Endothelial cell of umbilical vein (primary cell): ENCODE measurements at places on chromosomes 12 and 14. TPM values are rescaled to one million over a fixed set of nuclear protein-coding genes. Genes with fewer than 3 reads are reported as not detected.

DNA sequence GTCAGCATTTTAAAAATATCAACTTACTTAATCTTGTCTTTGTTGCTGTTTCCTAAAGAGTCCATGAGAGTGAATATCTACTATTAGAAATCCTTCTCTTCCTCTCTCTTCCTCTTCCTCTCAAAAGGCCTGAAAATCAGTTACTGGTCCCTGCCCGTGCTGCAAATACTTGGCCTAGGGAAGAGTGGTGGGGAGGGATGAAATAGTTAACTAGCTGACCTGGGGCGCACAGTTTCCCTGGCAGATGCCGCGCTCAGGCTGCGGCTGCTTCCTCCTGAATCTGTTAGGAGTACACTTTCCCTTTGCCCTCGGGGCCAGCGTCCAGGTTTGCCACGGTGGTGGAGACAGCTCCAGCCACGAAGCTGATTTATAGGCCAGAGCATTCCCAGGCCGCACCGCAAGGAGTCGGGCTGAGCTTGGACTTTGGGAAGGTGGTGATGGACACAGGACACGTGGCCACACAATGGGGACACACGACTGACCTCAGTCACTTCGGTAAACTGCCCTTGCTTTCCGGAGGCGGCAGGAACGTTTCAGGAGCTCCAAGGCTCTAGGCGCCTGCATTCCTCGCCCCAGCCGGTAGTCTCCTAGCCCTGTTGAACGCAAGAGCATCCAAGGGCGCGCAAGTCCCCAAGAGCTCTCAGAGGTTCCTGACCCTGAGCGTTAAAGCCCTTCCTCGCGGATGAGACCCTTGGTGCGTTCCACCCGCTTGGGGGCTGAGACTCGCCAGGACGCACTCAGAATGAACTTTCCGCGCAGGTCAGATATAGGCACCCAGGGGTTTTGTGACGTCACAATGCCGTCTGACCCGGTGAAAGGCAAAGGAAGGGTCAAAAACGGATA is 7.1 kb upstream of the ASCL1 start:
- H3K36me3 ChIP-seq = no peaks in the 10 kb centered on the region
- no peak overlapping the region for H3K27ac ChIP-seq
- no peak for DNase-seq
- H3K27me3 ChIP-seq = peaks cover 18% of the 10 kb centered on the region
- H3K4me1 ChIP-seq = no peaks in the 10 kb centered on the region
- no peak overlapping the region for H3K4me3 ChIP-seq

DNA sequence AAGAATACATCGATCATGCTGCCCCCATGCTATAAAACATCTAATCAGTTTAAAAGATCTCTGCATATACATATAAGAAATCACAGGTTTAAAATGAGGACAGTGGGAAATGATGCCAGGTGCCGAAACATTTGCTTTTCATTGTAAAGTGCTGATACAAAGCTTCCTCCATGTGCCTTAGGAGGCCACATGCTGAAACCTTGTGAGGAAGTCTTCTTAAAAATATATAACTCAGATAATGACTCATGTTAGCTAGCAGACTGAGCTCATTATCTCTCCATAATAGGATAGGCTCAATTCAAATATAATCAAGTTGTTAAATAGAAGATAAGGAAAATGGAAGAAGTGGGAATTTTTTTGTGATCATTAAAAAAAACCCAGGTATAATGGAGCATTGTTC is 65.9 kb downstream of the RFX4 start:
- H3K27me3 ChIP-seq = no peaks in the 10 kb centered on the region
- no peak overlapping the region for H3K4me3 ChIP-seq
- DNase-seq = no peak
- H3K4me1 ChIP-seq = no peaks in the 10 kb centered on the region
- H3K27ac ChIP-seq = no peak overlapping the region

GRCh38 chr12:87667378-87667777 is 361.8 kb downstream of the C12orf50 start:
- no peak overlapping the region for H3K27ac ChIP-seq
- no peaks in the 10 kb centered on the region for H3K36me3 ChIP-seq
- DNase-seq = no peak
- no peak overlapping the region for H3K4me3 ChIP-seq
- no peaks in the 10 kb centered on the region for H3K4me1 ChIP-seq

DNA sequence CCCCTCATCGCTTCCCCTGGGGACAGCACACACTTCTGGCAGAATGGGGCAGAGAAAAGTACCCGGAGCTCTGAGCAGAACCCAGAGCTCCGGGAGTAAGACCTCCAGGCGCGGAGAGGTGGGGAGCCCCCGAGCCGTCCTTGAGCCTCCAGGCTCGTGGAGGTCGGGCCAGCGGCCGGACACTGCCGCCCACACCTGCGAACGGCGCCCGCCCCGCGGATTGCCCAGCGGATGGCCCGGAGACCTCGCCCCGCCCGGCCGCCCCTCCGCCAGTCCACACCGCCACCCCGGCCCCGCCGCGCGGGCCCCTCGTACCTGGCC is 344 bp downstream of the SPTLC2 start:
- no peak for DNase-seq
- peaks cover 4% of the 10 kb centered on the region for H3K27me3 ChIP-seq
- no peaks in the 10 kb centered on the region for H3K36me3 ChIP-seq
- H3K4me3 ChIP-seq = peak overlapping the region; percentile 94
- H3K4me1 ChIP-seq = peaks cover 25% of the 10 kb centered on the region

- no peak for DNase-seq
- H3K27ac ChIP-seq = no peak overlapping the region
- H3K36me3 ChIP-seq = peaks cover 22% of the 10 kb centered on the region
- H3K4me1 ChIP-seq = no peaks in the 10 kb centered on the region
- H3K27me3 ChIP-seq = no peaks in the 10 kb centered on the region
These were observed 124.9 kb downstream of the BCAT1 start for GRCh38 chr12:24823808-24824515.

DNA sequence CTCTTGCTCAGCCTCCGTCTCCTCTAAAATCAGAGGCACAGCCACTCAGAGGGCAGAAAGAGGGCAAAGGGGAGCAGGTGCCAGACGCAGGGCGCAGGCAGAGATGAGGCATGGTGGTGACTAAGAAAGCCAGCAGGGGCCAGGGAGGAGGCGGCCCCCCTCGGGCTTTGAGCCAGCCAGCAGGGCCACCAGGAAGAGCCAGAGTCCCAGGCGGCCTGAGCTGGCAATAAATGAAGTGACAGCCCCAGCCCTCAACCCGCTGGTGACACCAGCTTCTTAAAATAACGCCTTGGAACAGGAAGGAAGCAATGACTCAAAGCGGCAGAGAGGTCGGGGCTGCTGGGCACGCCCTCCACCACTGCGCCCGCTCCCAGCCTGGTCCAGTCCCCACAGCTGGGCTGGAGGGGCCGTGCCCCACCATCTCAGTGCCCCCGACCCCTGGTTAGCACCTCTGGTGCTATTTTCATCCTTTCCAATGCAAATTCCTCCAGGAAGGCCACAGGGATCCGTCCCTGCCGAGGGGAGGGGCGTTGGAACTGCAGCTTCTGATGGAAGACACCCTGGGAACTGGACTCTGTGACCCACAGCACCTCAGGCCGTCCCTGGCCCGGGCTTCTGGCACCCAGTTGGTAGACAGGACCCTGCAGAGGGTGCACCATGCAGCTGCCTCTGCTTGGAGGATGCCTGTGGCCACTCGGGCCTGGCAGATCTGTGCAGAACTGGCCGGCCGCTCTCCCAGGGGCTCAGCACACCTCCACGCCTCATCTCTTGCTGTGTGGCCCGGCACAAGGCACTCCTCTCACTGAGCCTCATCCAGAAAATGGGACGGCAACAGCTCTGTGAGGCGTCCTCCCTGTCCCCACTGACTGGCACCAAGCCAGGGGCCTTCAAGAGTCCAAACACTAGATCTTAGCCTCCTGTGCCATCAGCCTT is 113.7 kb downstream of the NCOR2 start:
- H3K4me1 ChIP-seq = peaks cover 29% of the 10 kb centered on the region
- H3K27me3 ChIP-seq = no peaks in the 10 kb centered on the region
- H3K27ac ChIP-seq = peak overlapping the region; percentile 81

GRCh38 chr14:102264775-102265174 is 40.2 kb downstream of the MOK start:
- H3K4me3 ChIP-seq = no peak overlapping the region
- H3K27me3 ChIP-seq = no peaks in the 10 kb centered on the region

GRCh38 chr12:48765753-48766162 is 23.1 kb downstream of the ADCY6 start:
- no peaks in the 10 kb centered on the region for H3K27me3 ChIP-seq
- no peak for DNase-seq
- H3K4me1 ChIP-seq = no peaks in the 10 kb centered on the region
- H3K36me3 ChIP-seq = peaks cover 30% of the 10 kb centered on the region
- no peak overlapping the region for H3K4me3 ChIP-seq

- H3K27ac ChIP-seq = no peak overlapping the region
- H3K27me3 ChIP-seq = no peaks in the 10 kb centered on the region
- DNase-seq = no peak
These were observed 416.7 kb downstream of the PDZRN4 start for GRCh38 chr12:41604830-41605229.

GRCh38 chr12:40216516-40217288 is 8.1 kb upstream of the LRRK2 start:
- no peak overlapping the region for H3K27ac ChIP-seq
- no peak overlapping the region for H3K4me3 ChIP-seq
- DNase-seq = no peak
- H3K36me3 ChIP-seq = no peaks in the 10 kb centered on the region
- no peaks in the 10 kb centered on the region for H3K4me1 ChIP-seq
- no peaks in the 10 kb centered on the region for H3K27me3 ChIP-seq

DNA sequence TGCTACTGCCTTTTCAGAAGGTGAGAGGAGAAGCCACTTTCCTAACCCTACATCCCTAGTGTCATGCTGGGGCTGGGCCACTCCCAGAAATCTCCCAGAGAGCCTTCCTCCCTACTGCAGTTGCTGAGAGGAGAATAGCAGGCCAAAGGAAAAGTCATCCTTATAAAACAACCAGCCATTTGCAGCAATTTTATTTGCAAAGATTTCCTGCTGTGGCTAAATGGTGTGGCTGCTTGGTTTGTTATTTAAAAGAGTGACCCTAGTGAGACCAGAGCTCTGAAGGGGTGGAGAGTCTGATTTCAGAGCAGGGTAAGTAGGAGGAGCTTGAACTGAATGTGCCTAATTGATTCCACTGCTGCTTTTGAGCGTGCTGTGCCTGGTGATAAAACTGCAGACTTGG is 232.0 kb downstream of the GRIN2B start:
- H3K4me3 ChIP-seq = no peak overlapping the region
- H3K36me3 ChIP-seq = no peaks in the 10 kb centered on the region
- H3K27ac ChIP-seq = no peak overlapping the region
- DNase-seq = no peak
- H3K4me1 ChIP-seq = no peaks in the 10 kb centered on the region

DNA sequence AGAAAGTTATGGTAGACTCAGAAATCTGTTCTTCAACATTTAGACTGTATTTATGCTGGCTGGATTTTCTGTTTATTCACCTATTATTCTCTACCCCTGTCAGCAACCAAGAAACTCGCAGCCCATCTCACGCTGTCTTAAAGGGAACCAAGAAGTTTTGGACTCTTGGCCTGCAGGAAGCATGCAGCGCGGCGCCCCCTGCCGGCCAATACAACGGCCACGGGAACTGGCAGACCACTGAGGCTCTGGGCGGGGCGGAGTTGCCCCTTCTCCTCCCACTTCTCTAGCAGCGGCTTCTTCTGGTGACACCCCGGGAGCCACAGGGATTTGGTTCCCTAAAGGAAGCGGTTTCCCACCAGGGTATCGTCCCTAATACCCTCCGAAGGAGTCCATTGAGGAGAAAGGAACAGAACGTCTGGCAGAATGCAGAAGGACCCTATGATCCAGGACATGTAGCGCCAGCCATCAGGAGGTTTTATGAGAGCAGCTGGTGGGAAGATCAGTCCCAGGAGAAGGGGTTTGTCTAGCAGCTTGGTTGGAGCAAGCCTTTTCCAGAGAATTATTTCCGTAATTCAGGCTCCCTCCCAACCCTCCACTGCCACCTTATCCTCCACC is 21.0 kb upstream of the RNASE2 start:
- H3K4me1 ChIP-seq = no peaks in the 10 kb centered on the region
- no peak overlapping the region for H3K4me3 ChIP-seq
- no peak overlapping the region for H3K27ac ChIP-seq
- H3K36me3 ChIP-seq = no peaks in the 10 kb centered on the region
- DNase-seq = peak; percentile 5
- H3K27me3 ChIP-seq = peaks cover 5% of the 10 kb centered on the region

DNA sequence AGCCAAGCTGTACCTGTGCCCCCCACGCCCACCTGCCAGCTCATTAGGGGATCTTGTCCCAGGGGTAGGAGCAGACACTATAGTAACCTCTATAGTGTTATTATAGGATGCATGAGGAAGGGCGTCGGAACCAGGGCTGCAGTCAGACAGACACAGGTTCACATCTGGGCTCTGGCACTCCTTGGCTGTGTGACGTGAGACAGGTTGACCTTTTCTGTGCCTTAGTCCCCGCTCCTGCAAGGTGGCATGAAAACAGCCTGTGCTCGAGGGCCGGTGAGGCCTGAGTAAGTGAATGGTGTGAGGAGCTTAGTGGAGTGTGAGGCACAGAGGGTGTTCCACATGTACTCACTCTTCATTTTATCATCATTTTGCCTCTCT is 19.0 kb downstream of the ASB2 start:
- no peaks in the 10 kb centered on the region for H3K36me3 ChIP-seq
- H3K4me3 ChIP-seq = no peak overlapping the region
- H3K4me1 ChIP-seq = no peaks in the 10 kb centered on the region
- H3K27me3 ChIP-seq = no peaks in the 10 kb centered on the region

- no peaks in the 10 kb centered on the region for H3K27me3 ChIP-seq
- DNase-seq = peak; percentile 96
- peaks cover 23% of the 10 kb centered on the region for H3K4me1 ChIP-seq
- H3K4me3 ChIP-seq = no peak overlapping the region
- H3K36me3 ChIP-seq = peaks cover 3% of the 10 kb centered on the region
These were observed 47.9 kb downstream of the NUAK1 start for GRCh38 chr12:106090591-106091445.

DNA sequence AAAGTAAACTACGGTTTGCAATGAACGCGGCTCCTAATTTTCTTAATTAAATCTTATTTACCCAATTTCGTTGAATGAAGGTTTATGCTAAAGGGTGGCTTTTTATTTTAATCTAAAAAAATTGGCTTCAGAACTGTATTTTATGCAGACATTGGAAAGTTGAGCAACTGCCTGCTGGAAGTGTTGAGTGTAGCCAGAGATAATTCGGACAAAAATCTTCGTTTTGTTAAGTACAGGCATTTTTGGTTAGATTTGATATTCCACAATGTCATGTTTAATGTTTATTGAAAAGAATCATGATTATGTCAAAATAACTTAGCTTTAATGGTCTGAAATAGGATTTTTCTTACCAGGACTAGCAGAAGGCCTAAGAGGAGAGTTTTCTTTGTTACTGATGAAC is 875 bp downstream of the IRAK3 start:
- H3K4me3 ChIP-seq = peak overlapping the region; percentile 69
- H3K27me3 ChIP-seq = no peaks in the 10 kb centered on the region
- peak; percentile 24 for DNase-seq
- H3K36me3 ChIP-seq = no peaks in the 10 kb centered on the region
- peaks cover 20% of the 10 kb centered on the region for H3K4me1 ChIP-seq
- H3K27ac ChIP-seq = no peak overlapping the region

- no peaks in the 10 kb centered on the region for H3K27me3 ChIP-seq
- H3K27ac ChIP-seq = peak overlapping the region; percentile 92
- H3K4me1 ChIP-seq = peaks cover 37% of the 10 kb centered on the region
- peaks cover 18% of the 10 kb centered on the region for H3K36me3 ChIP-seq
- no peak overlapping the region for H3K4me3 ChIP-seq
These were observed 12.4 kb downstream of the CALM1 start for GRCh38 chr14:90409209-90409730.

SLC38A4 gene
- 0.19 and 0.36 TPM in 2 replicates for polyA plus RNA-seq

ETFBKMT gene
- polyA plus RNA-seq = 1.2 and 1.4 TPM in 2 replicates

SOX5 gene
- polyA plus RNA-seq = 0.24 and 0.63 TPM in 2 replicates

ASB2 gene
- polyA plus RNA-seq = not detected in 2 replicates

MYO1A gene
- not detected in 2 replicates for polyA plus RNA-seq

RNASE4 gene
- 27.4 and 35.1 TPM in 2 replicates for polyA plus RNA-seq
